ENCODE measurements at places on chromosomes 3 and 15.

DNA sequence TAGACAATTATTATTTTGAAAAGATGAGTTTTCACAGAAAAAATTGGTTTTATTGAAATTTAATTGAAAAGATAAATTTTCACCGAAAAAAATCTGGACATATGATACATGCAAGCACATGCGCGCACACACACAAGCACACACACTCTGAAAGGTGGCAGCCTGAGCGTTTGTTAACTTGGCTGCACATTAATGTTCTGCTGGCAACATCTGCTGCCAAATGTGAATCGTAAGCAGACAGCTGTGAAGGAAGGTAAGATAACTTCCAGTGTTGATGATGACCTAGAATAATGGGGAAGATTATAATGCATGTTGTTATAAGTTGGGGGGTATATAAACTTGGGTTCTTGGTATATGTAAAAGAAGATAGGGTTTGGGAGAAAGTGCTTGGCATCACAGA lies 18.4 kb upstream of the CMTM7 start:
- no peak for DNase-seq

DNA sequence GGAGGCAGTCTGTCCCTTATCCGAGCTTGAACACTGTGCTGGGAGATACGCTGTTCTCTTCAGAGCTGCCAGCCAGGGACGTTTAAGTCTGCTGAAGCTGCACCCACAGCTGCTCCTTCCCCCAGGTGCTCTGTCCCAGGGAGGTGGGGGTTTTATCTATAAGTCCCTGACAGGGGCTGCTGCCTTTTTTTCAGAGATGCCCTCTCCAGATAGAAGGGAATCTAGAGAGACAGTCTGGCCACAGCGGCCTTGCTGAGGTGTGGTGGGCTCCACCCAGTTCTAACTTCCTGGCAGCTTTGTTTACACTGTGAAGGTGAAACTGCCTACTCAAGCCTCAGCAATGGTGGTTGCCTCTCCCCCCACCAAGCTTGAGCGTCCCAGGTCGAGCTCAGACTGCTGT lies 319.9 kb upstream of the GRM7 start:
- no peak for DNase-seq

- DNase-seq = no peak
Observed at GRCh38 chr3:84109911-84110310, 848.9 kb upstream of the CADM2 start.

GRCh38 chr3:193086681-193087080 lies 154.3 kb upstream of the PLAAT1 start:
- DNase-seq = no peak

- no peak for DNase-seq
Observed at GRCh38 chr15:52193321-52193720, 2.1 kb upstream of the GNB5 start.

DNA sequence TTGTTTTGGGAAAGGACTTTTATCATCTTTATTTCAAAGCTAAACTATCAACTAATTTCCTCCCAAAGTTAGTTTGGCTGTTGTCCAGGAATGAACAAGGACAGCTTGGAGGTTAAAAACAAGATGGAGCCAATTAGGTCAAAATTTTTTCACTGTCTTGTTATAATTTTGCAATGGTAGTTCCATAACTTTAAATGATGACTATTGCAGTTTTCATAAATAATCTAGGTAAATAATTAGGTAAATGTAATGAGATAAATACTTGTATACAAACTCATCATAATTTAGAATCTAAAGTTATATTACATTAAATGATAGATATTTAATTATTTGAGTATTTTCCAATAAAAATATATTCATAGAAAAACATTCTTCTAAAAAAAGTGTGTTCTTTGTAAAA lies 68.3 kb upstream of the DAZL start:
- DNase-seq = no peak

DNA sequence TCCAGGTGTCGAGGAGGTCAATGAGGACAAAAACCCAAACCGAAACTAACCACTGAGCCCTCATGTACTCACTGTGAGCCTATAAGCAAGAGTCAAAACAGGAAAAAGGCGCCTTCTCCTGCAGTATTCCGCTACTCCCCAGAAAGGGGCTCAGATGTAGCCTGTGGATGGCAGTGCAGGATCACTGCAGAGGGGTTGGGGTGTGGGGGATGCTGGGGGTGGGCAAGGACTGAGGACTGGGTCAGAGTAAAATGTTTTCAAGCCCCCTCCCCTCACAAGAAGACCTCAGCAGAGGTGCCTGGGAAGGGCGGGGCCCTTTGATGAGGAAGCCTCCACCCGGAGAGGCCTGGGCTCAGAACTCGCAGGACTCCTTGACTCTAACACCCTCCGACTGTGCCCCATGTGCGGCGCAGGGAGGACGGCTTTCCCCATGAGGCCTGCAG lies 170.1 kb downstream of the OSBPL10 start:
- DNase-seq = no peak

DNA sequence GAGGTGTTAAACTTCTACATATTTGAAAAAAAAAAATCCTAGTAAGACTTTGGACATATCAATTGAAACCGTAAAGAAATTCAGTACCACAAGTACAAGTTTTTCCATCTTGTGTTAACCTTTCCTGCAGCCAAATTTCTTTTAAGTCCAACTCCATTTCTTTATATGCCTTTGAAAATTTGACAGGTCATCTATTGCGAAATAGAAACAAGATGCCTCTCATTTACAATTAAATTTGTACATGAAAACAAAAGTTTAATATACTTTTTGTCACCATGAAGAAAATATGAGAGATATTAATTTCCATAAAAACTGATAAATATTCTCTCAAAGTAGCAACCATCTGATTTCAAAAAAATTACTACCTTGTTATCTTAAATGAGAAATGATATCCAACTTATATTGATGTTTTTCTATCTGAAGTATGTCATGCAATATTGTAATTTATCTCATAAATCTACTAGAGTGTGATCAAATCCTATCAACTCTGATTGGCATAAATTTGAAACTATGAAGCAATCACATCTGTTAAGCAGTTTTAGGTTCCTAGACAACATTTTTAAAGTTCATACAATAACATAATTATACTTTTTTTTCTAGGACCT lies 68.2 kb downstream of the TBC1D5 start:
- no peak for DNase-seq

DNA sequence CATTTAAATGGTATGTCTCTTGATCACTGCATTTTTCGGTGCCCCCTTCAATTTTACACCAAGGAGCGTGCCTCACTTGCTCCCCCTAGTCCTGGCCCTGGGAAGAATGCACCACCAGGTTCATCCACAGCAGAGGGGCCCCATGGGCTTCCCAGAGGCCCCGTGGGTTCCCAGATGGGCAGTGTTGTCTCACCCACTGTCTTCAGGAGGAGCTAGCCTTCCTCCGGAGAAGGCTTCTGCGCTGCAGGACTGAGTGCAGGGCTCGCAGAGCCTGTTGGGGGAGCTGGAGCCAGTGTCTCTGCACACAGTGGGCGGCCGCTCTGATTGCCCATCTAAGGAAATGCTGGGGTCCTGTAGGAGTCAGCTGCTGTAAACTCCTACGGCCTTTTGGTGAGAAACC lies 45.9 kb downstream of the POLR2M start:
- no peak for DNase-seq

All from activated CD4-positive, alpha-beta T cell treated with anti-CD3 and anti-CD28 coated beads for 4 hours (primary cell).